Suprapubic skin (tissue), 4 donors: ENCODE measurements at places on chromosomes 1 and 21.

DNA sequence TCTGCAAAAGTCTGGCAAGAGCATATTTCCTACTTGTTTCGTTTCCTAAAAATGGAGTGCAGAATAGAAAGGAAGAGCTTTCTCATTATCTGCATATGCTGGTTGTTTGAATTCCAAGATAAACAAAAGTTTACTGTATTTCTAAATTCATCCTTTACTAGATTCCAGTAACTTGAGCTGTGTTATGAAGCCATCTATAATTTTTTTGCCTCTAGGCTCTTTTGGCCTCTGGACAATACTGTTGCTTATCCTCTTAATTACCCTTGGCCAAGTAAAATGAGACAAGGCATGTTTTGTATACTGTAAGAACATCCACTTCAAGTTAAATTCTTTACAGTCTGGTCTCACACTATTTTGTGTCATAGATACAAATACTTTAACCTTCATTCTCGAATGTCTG lies 45.6 kb upstream of the HFM1 start:
- no peak for DNase-seq

DNA sequence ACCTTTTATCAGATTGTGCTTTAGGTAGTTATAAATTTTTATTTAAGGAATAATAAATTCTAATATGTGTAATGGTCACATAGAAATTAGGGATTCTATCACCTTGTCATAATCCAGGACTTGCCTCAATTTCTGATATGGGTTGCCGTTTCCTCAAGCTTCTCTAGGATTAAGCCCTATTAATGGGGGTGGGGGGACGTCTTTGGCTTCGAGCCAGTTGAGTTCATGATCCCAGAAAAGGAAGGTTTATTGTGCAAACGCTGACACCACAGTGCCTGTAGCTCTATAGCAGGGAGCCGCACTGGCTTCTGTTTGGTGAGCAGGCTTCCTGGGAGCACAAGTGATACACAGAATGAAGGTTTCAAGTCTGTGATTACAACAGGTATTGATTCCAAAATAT lies 22.0 kb upstream of the VAMP3 start:
- DNase-seq: no peak

DNA sequence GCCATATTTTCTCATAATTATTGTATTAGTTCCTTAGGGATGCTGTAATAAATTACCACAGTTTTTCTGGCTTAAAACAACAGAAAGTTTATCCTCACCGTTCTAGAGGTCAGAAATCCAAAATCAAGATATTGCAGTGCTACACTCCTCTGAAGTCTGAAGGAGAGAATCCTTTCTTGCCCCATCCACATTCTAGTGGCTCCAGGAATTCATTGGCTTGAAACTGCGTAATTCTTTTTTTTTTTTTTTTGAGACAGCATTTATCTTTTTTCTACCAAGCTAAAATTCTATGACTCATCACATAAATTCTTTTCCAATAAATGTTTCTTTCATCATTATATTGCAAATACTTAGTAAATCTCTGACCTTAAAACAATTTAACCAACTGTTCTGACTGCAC lies 451.0 kb upstream of the RGS18 start:
- DNase-seq: no peak

DNA sequence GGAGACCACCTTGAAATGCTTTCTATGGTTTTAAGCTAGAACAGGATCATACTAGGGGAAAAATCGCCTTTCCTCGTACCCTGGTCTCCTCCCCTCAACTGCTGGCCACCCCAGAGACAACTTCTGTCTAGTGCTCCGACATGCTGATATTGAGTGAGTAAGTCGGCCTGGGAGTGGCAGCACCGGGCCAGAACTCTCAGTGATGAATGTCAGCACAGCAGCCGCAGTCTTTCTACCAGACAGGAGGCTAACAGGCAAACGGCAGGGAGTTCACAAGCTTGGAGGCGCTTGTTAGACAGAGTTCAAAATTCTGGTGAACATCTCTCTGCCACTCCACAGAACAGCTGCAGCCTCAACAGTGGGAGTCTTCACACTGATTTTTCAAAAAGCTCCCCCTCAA lies 716.9 kb downstream of the ADGRL2 start:
- DNase-seq: no peak

GRCh38 chr1:224644553-224645154 lies 28.5 kb downstream of the CNIH3 start:
- DNase-seq: no peak

GRCh38 chr1:198860371-198860770 lies 221.5 kb downstream of the PTPRC start:
- DNase-seq: no peak

DNA sequence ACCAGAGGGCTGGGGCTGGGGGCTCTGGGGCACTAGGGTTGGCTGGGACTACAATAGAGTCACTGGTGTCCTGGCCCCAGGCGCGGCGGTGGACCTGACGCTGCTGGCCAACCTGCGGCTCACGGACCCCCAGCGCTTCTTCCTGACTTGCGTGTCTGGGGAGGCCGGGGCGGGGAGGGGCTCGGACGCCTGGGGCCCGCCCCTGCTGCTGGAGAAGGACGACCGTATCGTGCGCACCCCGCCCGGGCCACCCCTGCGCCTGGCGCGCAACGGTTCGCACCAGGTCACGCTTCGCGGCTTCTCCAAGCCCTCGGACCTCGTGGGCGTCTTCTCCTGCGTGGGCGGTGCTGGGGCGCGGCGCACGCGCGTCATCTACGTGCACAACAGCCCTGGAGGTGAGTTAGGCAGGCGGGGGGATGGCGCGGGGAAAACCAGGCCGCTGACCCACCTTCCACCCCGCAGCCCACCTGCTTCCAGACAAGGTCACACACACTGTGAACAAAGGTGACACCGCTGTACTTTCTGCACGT lies 4.1 kb downstream of the TIE1 start:
- no peak for DNase-seq

DNA sequence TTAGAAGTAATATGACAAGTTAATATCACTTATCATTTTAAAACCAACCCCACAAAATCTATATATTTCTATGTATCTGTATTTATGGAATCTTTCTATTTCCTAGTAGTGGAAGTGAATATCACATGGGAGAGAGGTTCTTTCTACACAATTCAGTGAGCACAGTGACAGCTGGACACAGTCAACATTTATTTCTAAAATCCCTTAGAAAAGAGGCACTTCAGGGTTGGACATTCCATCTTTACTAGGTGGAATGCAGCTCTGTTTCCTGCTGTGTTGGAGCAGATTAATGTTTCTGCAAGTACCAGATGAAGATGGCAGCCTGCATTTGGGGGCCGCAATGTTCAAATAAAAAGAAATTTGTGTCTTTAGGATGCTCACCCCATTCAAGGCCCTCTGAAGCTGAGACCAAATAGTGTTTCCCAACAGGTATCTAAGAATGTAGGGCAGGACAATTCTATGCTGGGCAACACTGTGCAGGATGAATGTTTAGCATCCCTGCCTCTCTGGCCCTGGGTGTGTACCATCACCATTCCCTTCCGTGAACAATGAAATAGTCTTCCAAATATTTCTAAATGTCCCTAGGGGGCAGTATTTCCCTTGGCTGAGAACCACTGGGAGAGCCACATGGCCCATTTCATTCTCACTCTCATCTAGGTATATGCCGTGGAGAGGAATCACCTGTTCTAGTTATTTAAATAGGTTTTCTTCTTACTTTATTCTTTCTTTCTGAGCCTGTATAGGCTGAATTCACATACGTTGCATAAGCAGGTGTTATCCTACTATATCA lies 394.8 kb downstream of the PRDM2 start:
- no peak for DNase-seq

- DNase-seq: no peak
Measured at GRCh38 chr1:172350856-172351255, 69.6 kb upstream of the C1orf105 start.
